ENCODE measurements at places on chromosomes 6 and 20.

- DNase-seq = no peak
Measured at GRCh38 chr6:22917344-22917743, 348.0 kb downstream of the HDGFL1 start.

GRCh38 chr6:83183082-83183828 is 9.8 kb downstream of the PGM3 start:
- no peak for DNase-seq

DNA sequence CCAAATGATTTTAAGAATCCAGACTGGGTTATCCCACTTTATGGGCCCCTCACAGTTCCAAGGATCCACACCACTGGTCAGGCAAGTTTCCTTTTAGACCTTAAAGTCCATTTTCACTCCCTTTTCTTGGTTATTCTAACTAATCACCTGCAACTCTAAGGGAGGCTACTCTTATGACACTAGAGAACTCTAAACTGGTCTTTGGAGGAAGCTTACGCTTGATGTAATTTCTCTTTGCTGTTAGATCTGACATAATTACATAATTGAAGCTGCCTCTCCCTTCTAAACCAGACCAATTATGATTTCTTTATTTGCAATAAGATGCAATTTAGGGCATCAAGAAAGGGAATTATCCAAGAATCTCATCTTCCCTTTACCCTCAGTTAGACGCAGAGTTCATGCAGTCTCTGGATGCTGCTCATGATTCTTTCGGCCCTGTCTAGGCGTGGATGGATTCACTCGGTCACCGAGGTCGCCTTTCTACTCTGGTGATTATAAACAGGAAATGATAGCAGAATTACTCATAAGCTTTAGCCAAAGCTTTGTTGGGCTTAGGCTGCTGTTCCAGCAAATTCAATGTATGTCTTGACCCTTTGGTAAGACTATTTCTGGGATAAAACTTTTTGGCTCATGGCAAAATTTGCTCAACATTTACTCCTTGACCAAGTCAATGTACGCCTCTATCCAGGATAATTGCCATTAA is 166.4 kb upstream of the PRND start:
- DNase-seq = no peak

GRCh38 chr6:14642842-14643241 is 525.3 kb downstream of the CD83 start:
- no peak for DNase-seq

GRCh38 chr6:63529498-63529897 is 42.8 kb upstream of the LOC128125822 start:
- DNase-seq = no peak

GRCh38 chr6:80535914-80536565 is 429.6 kb downstream of the BCKDHB start:
- DNase-seq = no peak

DNA sequence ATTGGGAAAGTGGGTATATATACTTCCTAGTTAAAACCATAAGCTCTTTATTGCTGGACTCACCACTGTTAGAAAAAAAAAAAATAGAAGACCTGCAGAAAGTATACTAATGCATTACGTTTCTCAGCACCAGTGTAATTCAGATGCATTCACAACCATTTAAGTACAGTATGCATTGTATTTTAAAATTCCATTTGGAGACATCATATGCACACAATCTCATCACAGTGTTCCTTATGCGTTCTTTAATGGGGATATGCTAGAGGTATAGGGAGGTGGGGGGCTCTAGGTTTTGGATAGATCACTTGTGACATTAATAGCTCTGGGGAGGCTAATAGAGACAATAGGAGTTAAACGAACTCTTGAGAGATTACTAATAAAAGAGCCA is 9.4 kb downstream of the TFAP2A start:
- DNase-seq = no peak

DNA sequence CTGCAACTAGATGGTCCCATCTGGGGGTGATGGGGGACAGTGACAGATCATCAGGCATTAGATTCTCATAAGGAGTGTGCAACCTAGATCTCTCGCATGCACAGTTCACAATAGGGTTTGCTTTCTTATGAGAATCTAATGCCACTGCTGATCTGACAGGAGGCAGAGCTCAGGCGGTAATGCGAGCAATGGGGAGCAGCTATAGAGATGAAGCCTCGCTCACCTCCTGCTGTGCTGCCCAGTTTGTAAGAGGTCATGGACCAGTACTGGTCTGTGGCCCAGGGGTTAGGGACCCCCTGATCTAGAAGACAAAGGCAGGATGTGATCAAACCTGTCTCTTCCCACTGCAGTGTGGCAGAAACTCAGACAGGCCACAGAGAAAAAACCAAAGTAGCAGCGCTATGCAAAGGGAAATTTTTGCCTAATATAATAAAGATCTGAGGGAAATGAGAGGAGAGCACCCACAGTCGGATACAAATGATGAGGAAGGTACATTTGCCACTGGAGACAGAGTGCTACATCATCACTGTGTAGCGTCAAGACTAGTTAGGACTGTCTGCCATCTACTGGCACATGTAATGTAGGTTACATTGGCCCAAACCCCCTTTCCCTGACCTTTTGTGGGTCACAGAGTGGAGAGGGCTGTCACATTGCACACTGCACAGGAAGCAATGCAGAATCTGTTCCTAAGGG is 4.1 kb upstream of the LY86 start:
- no peak for DNase-seq

DNA sequence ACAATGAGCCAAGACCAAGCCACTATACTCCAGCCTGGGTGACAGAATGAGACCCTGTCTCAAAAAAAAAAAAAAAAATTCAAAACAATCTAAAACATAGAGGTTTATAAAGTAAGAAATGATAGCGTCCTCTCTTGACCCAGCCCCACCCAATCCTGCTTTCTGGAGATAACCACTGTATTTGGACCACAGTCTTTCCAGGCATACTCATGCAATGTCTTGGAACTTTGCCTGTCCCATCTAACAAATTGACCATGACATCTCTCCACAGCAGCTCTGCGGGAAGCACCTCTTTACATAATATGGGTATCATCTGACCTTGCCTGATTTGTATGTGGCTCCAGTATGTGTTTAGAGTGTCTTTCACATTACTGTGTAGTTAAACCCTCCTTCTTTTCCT is 9.1 kb upstream of the SHLD1 start:
- no peak for DNase-seq

DNA sequence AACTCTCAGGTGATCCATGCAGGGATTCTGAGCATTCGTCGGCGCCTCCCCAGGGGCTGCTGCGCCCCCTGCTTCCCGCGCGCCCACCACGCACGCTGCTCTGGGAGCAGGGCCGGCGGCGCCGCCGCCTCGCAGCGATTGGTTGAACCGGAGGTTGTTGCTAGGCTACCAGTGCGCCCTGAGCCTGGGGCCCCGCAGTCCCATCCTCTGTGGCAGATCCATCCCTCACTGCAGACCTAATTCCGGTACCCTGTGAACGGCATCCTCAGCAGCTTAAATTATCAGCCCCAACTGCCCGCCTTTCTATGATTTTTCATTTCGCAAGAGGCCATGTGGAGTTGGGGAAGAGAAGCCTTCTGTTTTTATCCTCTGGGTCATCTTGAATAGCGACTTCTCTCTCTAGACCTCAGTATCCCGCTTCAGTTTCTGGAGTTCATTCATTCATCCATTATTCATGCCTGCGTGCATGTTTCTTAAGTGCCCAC is 15.4 kb downstream of the PNPLA1 start:
- no peak for DNase-seq

GRCh38 chr6:134402372-134402984 is 84.6 kb upstream of the SGK1 start:
- DNase-seq = no peak

DNA sequence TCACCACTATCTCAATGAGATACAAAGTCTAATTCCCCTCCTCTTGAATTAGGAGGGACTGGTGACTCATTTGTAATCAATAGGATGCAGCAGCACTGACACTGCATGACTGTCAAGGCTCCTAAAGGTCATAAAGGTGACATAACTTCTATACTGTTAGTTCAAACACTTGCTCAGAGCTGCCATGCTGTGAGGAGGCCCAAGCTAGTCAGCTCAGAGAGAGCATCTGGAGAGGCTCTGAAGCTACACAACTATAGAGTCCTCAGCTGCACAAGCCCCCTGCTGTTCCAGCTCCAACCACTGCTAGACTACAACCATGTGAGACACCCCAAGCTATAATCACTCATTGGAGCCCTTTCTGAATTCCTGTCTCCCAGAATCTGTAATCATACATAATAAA is 17.0 kb upstream of the HEY2 start:
- no peak for DNase-seq

- DNase-seq = no peak
Measured at GRCh38 chr6:68640491-68640835, 5.4 kb downstream of the ADGRB3 start.

- DNase-seq = no peak
Measured at GRCh38 chr6:155287762-155288161, 23.9 kb downstream of the CLDN20 start.

GRCh38 chr6:36934901-36935300 is 19.6 kb upstream of the PI16 start:
- DNase-seq = no peak

DNA sequence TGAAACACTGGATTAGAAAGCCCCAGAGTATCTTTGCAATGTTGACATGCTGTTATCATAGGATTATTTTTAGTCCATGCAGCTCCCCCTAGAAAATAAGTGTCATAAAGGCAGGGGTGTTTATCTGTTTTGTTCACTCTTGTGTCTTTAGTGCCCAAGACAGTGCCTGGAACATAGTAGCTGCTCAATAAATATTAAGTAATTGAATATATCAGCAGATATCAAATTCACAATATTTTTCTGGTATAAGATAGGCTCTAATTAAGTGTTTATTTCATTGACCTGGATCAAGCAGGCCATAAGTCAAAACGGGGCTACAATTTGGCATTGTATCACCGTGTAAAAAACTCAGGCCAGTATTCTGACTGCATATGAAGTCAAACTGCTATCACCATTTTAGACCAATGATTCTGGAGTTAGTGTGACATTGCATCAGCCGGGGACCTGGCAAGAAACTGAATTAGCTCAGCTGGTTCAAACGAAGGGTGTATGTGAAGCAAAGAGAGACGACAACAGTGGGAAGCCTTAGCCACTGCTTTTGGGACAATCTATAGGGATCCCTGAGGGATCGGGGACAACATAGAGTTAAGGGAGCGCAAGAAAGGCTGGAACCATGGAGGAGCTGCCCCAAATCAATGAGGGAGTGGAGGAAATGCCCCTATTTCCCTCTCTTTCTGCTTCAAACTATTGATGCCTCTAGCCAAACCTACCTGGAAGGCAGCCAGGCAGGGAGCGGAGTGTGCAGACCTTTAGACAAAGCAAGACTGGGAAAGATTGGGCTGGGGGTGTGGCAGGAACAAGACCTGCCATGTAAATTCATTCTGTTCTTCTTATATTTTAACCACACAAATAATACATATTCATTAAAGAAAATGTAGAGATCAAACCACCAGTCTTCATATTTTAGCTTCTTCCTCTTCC is 112.2 kb downstream of the PLEKHG1 start:
- no peak for DNase-seq

GRCh38 chr6:152634773-152635172 is 2.4 kb downstream of the SYNE1 start:
- DNase-seq = peak; percentile 18

GRCh38 chr20:32585586-32586127 is 524 bp upstream of the NOL4L start:
- DNase-seq = no peak

GRCh38 chr6:44169886-44170570 is 11.4 kb downstream of the CAPN11 start:
- no peak for DNase-seq

- DNase-seq = no peak
Measured at GRCh38 chr6:15062516-15063252, 183.2 kb upstream of the JARID2 start.
